ENCODE measurements at places on chromosomes 12 and 14.

- H3K4me1 ChIP-seq, result no peaks in the 10 kb centered on the region
- H3K4me3 ChIP-seq, result no peak overlapping the region
- no peaks in the 10 kb centered on the region for H3K36me3 ChIP-seq
- no peak overlapping the region for H3K27ac ChIP-seq
- no peaks in the 10 kb centered on the region for H3K27me3 ChIP-seq
Observed at GRCh38 chr12:121144416-121144914, 11.8 kb downstream of the P2RX7 start.

DNA sequence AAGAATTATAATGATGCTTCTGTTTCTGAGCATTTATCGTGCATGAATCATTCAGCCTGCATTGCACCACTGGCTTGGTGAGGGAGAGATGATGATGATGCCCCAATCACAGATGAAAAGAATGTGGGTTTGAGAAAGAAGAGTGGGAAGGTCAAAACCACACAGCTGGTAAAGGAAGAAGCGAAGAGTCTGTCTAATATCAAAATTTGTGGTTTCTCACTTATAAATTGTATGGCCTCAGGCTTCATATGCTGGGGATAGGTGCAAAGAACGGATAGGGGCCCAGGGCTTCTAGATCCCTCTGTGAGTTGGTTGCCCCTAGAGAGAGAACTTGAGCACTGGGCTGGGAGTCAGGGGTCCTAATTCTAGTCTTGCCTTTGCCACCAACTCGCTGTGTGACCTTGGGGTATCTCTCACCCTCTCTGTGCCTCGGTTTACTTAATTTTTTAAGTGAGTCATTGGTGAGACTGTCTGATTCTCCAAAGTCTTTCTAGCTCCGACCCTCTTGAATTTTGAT is 2.2 kb downstream of the OASL start:
- peak; percentile 69 for DNase-seq

GRCh38 chr14:74402401-74403251 is 23.4 kb downstream of the SYNDIG1L start:
- no peaks in the 10 kb centered on the region for H3K36me3 ChIP-seq
- no peak overlapping the region for H3K27ac ChIP-seq
- no peak overlapping the region for H3K4me3 ChIP-seq
- no peak for DNase-seq

- H3K4me1 ChIP-seq, result peaks cover 4% of the 10 kb centered on the region
- H3K27me3 ChIP-seq, result peaks cover 7% of the 10 kb centered on the region
- H3K27ac ChIP-seq, result no peak overlapping the region
- no peaks in the 10 kb centered on the region for H3K36me3 ChIP-seq
- no peak for DNase-seq
Observed at GRCh38 chr14:53655080-53655785, 301.4 kb downstream of the BMP4 start.

DNA sequence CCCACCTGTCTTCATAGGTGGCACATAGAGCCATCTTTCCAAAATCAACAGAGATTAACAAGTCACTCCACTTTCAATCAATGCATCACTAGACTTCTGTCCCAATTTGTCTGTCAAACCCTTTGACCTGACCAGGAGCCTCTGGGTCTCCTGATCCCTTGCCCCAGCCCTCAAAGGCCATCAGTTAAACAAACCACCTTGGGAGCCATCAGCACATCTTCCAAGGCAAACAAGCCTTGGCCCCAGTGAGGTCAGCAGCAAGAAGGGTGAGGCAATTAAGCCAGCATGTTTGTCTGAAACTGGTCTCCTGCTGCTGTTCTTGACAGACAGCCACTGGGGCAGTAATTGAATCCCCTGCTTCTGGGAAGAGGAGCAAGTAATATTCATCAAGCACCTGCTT is 742.8 kb upstream of the TBX3 start:
- no peak overlapping the region for H3K4me3 ChIP-seq
- H3K4me1 ChIP-seq, result peaks cover 2% of the 10 kb centered on the region
- no peak for DNase-seq
- no peaks in the 10 kb centered on the region for H3K36me3 ChIP-seq
- no peak overlapping the region for H3K27ac ChIP-seq

- H3K4me1 ChIP-seq, result peaks cover 9% of the 10 kb centered on the region
- H3K27ac ChIP-seq, result no peak overlapping the region
Observed at GRCh38 chr12:58067610-58068387, 126.4 kb downstream of the ATP23 start.

DNA sequence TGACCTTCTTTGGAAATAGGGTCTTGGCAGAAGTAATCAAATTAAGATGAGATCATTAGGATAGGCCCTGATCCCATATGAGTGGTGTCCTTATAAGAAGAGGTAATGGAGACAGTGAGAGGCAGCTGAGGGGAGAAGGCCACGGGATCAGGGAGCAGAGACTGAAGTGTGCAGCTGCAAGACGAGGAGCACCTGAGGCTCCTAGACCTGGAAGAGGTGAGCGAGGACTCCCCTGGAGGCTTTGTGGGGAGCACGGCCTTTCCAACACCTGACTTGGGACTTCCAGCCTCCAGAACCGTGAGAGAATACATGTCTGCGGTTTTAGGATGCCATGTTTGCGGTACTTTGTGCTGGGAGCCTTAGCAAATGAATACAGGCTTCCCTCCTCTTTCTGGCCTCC is 37.5 kb downstream of the LRTM2 start:
- H3K4me3 ChIP-seq, result no peak overlapping the region
- no peak for DNase-seq
- no peaks in the 10 kb centered on the region for H3K4me1 ChIP-seq
- peaks cover 32% of the 10 kb centered on the region for H3K27me3 ChIP-seq

GRCh38 chr12:122306407-122306806 is 40.1 kb upstream of the VPS33A start:
- H3K36me3 ChIP-seq, result peaks cover 31% of the 10 kb centered on the region

- no peak for DNase-seq
- H3K36me3 ChIP-seq, result no peaks in the 10 kb centered on the region
- no peaks in the 10 kb centered on the region for H3K27me3 ChIP-seq
Observed at GRCh38 chr14:97120611-97121031, 323.4 kb downstream of the VRK1 start.

DNA sequence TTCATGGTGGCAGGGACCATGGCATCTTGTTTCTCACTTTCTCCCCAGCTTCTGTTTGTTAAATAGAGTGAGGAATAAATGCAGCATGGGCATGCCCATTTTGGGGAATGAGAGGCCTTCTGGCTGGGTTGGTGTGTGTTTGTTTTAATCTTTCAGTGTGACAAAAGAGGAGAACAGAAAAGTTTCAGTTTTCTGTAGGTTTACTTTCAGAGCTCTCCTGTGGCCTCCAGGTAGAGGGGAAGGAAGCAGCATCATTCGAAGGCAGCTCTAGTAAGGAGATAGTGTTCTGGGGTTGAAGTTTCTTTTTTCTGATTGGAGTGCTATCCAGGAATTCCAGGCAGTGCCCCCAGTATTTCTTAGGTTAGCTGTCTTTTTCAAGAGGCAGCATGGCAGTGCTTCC is 15.3 kb downstream of the MSRB3 start:
- no peak overlapping the region for H3K27ac ChIP-seq
- H3K4me1 ChIP-seq, result no peaks in the 10 kb centered on the region
- no peaks in the 10 kb centered on the region for H3K36me3 ChIP-seq
- no peak overlapping the region for H3K4me3 ChIP-seq
- H3K27me3 ChIP-seq, result no peaks in the 10 kb centered on the region

DNA sequence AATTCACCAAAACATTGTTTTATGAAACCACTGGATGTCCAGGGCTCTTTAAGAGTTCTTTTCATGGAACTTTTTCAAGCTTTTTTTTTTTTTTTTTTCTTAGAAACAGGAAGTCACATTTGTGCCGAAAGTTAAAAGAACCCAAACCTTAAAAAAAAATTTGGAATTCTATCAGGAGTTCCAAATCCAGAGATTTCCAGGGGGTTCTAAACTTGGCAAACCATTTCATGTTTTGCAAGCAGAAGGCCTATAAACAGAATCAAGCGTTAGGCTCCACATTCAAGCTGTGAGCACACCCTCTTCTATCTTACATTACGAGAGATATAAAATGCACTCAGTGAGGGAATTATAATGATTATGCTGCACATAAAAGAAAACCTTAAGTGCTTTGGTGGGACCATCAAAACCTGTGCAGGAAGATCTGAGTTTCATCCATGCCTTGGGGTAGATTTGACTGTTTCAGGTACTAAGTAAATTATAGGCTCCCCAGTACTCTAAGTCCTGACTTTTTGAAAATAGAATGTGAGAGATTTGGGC is 154.8 kb upstream of the FAR2 start:
- H3K4me3 ChIP-seq, result no peak overlapping the region
- no peaks in the 10 kb centered on the region for H3K4me1 ChIP-seq
- no peaks in the 10 kb centered on the region for H3K27me3 ChIP-seq
- no peak for DNase-seq

GRCh38 chr12:44960856-44961255 is 84.7 kb upstream of the NELL2 start:
- H3K27ac ChIP-seq, result no peak overlapping the region
- no peaks in the 10 kb centered on the region for H3K27me3 ChIP-seq
- H3K36me3 ChIP-seq, result no peaks in the 10 kb centered on the region
- no peak for DNase-seq

DNA sequence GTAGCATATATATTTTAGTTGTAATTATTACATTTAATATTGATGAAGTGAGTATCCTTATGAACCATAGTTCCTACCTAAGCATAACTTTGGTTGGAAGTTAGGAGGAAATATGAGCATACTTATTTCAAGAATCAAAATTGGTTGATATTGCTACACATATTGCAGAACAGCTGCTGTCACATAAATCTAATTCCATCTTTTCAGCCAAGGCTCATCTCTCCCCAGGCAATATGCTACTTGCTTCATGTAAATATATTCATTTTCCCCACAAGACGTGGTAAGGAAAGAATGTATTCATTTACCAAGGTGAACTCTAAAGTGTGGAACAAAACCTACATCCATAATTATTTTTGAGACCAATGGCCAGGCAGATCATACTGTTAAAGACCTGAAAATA is 62.5 kb upstream of the HIF1A start:
- DNase-seq, result no peak
- no peak overlapping the region for H3K4me3 ChIP-seq
- H3K27me3 ChIP-seq, result no peaks in the 10 kb centered on the region

GRCh38 chr12:90871726-90872096 is 83.3 kb downstream of the CCER1 start:
- no peaks in the 10 kb centered on the region for H3K27me3 ChIP-seq
- H3K27ac ChIP-seq, result no peak overlapping the region

DNA sequence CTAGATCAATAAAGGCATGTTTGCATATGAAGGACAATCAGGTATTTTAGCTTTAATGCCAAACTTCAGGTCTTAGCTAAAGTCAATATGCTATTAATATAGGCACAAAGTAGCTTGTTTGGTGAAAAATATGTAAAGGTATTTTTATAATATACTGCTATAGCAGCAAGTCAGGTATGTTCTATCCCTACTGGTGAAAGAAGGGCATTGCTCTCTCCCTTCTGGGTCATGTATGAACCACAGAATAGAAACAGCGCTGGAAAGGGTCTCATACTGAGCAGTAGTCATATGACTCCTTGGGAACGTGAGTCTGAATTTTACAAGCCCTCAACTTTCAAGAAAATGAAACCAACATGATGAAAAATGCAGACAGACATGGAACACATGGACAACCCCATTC is 314.6 kb downstream of the GRIN2B start:
- H3K27me3 ChIP-seq, result no peaks in the 10 kb centered on the region
- no peak for DNase-seq
- H3K36me3 ChIP-seq, result no peaks in the 10 kb centered on the region
- H3K4me1 ChIP-seq, result no peaks in the 10 kb centered on the region
- H3K27ac ChIP-seq, result no peak overlapping the region

GRCh38 chr12:6614513-6615172 is 7.5 kb upstream of the CHD4 start:
- H3K4me1 ChIP-seq, result peaks cover 23% of the 10 kb centered on the region
- no peak overlapping the region for H3K4me3 ChIP-seq
- H3K27ac ChIP-seq, result peak overlapping the region; percentile 88

DNA sequence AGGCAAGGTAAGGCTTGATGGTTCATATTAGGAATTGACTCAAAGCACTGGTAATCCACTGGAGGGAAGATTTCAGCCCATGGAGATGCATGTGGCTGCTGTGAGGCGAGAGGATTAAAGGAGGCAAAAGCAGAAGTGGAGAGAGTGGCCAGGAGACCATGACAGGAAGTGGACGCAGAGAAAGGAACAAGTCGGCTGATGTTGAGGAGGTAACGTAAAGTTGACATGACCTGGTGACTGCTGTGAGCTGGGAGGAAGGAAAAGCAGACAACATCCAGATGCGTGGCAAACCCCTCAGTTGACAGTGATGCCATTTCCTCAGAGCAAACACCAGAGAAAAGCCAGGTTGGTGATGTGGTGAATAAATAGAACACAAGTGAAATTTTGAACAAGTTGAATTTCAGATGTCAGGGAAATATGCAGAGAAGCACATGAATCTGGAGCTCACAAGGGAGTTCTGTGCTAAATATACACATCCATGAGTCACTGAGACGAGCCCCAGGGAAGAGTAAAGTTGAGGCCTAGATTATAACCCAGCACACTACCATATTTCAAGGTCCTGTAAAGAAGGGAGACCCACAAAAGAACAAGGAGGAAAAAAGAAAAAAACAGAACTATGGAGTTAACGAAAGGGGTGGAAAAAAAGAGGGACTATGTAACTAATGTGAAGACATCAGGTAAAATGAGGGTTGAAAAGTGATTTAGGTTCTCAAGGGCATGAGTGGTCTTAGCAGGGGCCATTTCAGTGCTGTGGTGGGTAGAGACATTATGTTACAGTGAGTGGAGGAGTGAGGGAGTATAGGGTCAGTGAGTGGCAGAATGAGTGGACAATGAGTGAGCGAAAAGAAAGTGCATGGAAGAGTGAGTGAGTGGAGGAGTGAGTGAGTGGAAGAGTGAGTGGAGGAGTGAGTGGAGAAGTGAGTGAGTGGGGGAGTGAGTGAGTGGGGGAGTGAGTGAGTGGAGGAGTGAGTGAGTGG is 61.6 kb upstream of the GZMB start:
- H3K36me3 ChIP-seq, result no peaks in the 10 kb centered on the region
- no peak overlapping the region for H3K27ac ChIP-seq
- H3K27me3 ChIP-seq, result no peaks in the 10 kb centered on the region
- H3K4me3 ChIP-seq, result no peak overlapping the region

- H3K27ac ChIP-seq, result no peak overlapping the region
- H3K36me3 ChIP-seq, result no peaks in the 10 kb centered on the region
- no peaks in the 10 kb centered on the region for H3K27me3 ChIP-seq
- H3K4me3 ChIP-seq, result no peak overlapping the region
- no peak for DNase-seq
Observed at GRCh38 chr12:89215196-89215595, 137.1 kb downstream of the DUSP6 start.

DNA sequence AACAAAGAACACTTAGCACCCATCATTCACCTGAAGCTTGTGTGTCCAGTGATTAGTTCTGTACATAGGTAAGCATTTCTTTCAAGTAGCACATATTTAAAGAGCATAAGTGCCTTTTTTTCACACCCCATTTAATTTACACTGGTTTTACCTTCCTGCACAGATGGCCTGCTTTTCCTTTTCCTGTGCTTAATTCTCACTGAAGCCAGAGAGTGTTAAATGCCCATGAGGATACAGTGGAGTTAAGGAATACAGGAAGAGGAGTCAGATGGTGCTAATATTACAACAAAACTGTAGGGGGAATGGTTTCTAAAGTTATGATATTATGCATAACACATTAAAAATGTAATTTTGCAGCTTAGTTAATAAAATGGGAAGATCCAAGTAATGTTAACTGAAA is 31.0 kb upstream of the SLC38A1 start:
- no peaks in the 10 kb centered on the region for H3K36me3 ChIP-seq
- H3K4me3 ChIP-seq, result no peak overlapping the region
- DNase-seq, result no peak
- no peaks in the 10 kb centered on the region for H3K27me3 ChIP-seq
- H3K4me1 ChIP-seq, result no peaks in the 10 kb centered on the region

GRCh38 chr12:108606492-108606891 is 8.6 kb upstream of the TMEM119 start:
- DNase-seq, result no peak
- H3K27me3 ChIP-seq, result no peaks in the 10 kb centered on the region
- H3K4me3 ChIP-seq, result no peak overlapping the region
- no peaks in the 10 kb centered on the region for H3K36me3 ChIP-seq
- H3K4me1 ChIP-seq, result peaks cover 14% of the 10 kb centered on the region
